G401 (cell line): ENCODE measurements at places on chromosomes 3 and 15. TPM values are rescaled to one million over a fixed set of nuclear protein-coding genes. Genes with fewer than 3 reads are reported as not detected.

- DNase-seq = peak; percentile 58
Measured at GRCh38 chr15:101642361-101642760, 9.8 kb downstream of the TM2D3 start.

DNA sequence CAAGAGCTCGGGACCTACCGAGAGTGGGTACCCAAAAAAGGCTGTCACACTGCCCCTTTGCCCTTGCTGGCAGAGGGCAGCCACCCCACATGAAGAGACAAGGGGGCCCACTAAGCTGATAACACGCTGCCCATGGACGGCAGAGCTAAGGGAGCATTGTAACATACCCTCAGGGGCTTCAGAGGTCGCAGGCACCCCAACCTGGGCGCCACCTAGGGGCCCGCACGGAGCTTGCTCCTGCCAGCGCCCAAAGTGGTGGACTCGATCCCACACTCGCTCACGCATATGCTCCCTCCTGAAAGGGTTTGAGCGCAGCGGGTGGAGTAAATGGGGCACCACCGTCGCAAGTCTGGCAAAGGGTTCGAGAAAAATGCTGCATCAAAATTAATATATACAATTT, 975.4 kb downstream of the ZPLD1 start:
- DNase-seq = no peak

DNA sequence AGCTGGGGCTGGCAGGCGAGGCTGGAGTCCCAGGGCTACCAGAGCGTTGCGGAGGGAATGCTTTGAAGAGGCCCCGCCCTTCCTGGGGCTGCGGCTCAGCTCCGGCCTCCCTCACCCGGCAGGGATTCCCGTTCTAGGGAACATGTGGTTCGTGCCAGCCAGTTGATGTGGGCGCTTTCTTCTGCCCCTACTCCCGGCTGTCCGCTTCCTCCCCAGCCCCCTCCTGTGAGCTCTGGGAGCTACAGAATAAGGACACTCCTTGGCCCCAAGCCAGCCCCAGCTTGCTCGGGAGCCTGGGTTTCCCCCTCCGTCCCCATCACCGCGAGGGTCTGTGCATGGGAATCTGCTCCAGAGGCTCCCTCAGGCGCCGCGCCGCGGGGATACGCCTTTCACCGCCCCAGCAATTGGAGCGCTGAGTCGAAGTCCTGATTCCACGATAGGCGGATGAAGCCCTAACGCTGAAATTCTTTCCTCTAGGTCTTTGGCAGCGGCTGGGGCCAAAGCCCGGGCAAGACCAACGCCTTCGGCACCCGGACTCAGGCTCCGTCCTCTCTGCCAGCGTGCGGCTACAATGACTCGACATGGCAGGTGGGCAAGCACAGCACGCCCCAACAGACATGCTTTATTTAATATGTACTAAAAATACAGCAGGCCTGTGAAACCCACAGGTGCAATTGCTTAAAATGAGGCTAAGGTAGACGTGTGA, 69.5 kb downstream of the KLF15 start:
- DNase-seq = peak; percentile 73

- DNase-seq = peak; percentile 77
Measured at GRCh38 chr3:196186651-196187573, 24.3 kb downstream of the ZDHHC19 start.

GRCh38 chr3:9013782-9014563, 50.7 kb upstream of the RAD18 start:
- no peak for DNase-seq

GRCh38 chr3:193910886-193911738, 224.8 kb upstream of the HES1 start:
- no peak for DNase-seq

DNA sequence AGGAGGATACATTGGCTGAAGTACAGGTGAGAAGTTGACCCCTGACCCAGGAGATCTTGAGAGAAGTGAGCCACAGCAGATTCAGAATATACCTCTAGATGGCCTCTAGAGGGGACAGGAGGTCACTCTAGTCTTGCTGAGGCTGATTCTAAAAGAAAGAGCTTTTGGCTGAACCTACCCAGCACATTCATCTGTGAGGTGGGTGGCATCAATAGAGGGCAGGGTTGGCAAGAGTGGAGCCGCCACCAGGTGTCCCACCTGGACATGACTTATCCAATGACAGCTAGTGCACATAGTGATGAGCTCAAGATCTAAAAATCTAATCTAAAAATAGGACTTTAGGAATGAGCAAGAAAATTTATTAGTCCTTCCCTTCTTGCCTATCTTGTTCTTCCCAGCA, 51.6 kb downstream of the CYP19A1 start:
- DNase-seq = no peak

Gene SLC9C1
- total RNA-seq = not detected in 2 replicates

Gene LCTL
- total RNA-seq = 0.07 TPM in 1 of 2 replicates, not detected in the other
